D721Med (cell line): ENCODE measurements at places on chromosomes 1 and 21.

DNA sequence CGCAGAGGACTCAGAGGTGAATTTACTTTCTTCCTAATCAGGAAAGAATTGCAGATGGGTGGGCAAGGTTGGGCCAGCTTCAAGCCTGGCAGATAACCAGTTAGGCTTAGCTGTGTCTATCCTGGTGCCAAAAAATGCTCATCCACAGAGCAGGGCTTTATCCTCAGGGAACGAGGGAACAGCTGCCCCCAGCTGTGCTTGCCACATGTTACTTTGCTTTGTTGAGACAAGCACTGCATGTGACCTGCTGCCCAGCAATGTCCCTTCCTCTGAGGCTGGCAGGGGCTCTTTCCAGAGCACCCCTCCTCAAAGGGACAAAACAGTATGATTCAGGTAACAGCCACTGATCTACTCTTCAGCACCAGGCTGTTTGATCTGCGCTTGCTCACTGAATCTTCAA lies 505.1 kb upstream of the USP24 start:
- no peak for DNase-seq

- no peak for DNase-seq
Measured at GRCh38 chr1:17119773-17120480, 676 bp upstream of the PADI2 start.

GRCh38 chr1:151372058-151372934 lies at the start of gene SELENBP1:
Gene SELENBP1, minus strand, starts transcription at chr1:151372705. Its CDS starts 64 bp downstream, at chr1:151372641.
- DNase-seq: no peak

- no peak for DNase-seq
Measured at GRCh38 chr1:235571482-235571881, 67.2 kb upstream of the B3GALNT2 start.

GRCh38 chr1:116268211-116268610 lies 104.8 kb upstream of the ATP1A1 start:
- DNase-seq: no peak

DNA sequence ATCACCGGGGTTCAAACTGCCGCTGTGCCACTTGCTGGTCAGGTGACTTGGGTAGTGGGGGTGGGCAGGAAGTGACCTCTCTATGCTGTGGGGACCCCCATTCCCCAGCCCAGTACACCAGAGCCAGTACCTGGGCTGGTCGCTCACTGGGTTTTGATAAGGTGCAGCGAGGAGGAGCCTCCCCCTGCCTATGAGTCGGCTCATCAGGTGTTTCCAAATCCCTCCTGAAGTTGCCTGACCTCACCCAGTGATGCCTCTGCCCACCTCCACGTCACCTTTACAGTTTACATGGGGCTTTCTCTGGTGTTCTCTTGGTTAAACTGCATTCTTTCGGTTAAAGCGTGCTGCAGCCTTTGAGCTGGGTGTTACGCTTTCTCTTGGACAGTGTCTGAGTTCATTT lies 58.2 kb downstream of the ARHGEF10L start:
- no peak for DNase-seq

DNA sequence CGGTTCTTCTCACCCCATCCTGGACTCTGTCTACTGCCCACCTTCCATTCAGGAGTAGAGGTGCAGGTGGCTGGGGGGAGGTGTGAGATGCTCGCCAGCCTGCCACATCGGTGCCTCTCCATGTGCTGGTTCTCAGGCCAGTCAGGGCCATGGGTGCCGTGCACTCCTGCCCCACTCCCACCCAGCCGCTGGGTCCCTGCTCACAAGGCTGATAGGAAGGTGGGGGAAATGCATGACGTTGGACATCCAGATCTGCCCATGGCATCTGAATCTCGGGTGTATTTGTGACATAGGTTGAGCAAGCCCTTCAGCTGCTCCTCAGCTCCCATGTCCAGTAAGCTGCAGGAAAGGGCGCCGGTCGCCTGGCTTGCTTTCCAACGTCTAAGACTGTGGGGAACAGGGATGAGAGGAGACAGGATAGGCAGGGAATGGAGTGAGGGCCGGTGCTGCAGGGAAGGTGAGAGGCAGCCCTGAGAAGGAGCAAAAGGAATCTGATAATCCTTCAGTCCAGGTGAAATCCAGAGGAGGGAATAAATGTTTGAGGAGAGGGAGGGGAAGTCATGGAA lies 11.8 kb downstream of the S100A7A start:
- DNase-seq: no peak

DNA sequence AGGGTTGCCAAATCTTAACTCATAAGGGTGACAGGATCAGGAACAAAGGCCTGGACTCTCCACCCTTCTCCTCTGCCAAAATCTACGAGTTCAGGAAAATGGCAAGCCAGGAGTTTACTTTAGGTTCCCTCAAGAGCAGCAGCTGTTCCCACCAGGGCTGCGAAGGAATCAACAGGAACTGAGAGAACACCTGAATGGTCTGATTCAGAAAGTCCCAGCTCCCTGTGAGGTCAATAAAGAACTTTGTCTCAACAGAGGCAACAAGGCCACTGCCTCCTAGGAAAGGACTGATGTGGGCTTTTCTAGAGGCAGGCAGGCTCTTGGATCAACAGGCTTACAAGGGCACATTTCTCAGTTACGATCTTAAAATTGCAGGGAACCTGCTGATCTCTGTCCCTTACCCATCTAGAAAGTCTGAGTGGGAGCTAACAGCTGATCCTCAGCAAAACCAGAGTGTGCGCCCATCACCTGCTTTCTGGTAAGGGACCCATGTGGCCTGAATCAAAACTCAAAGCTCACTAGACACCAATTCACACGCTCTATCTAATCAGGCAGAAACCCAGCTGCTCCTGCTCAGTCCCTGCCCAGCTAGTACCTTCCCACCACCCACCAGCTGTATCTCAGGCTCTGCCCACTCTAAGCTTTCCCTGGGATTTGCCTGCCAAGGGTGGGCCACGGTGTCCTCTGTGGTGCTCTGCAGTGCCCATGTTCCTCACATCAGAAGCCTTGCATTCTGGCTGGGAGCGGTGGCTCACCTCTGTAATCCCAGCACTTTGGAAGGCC lies 83.1 kb downstream of the CAPZB start:
- no peak for DNase-seq

DNA sequence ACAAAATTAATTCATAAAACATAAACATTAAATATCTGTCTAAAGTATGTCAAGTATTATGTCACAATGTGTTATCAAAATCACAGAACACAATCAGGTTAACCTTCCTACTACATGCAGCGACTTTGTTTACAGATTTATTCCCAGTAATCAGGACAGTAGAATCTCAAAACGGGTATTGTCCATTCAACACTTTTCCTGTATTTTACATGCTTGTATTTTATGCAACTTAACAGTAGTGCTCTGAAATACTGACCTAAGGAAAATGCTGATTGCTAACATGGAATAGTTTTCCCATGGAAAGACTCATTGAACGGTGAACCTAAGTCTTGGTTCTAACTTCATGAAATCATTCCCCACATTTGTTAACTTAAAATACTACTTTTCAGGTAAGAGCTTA lies 2.3 kb downstream of the SERBP1 start:
- no peak for DNase-seq

DNA sequence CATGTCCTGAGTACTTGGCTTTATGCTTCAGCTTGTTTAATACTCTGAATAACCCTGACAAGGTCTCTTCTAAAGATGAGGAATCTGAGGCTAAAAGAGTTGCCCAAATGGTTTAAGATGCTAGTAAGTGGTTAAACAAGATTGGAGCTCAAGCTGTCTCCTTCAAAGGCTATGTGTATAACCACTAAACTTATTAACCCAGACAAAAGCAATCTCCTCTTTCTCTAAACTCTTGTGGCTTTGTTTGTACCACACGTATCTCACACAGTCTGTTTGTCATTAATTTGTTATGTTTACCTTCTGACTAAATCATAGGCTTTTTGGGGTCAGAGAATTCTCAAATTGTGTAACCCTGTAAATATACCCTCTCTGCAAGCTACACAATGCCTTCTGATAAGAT lies 89.9 kb downstream of the HMCN1 start:
- DNase-seq: no peak

DNA sequence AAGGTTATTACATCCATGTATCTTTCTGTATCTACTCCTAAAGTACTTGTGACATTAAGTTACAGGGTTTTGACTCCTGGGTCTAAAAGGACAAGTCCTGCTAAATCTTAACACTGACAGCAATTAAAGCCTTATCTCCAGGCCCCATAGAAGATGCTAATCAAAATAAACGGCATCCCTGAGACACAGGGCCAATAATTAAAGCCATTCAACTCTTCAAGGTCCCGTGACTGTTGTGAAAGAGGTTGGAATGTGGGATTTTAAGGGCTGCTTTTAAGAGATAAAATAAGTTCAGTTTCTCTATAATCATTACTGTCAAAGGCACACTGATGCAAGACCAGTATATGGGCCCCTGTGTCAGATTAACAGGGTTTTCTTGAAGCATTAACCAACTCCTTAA lies 8.3 kb downstream of the DNAI4 start:
- DNase-seq: no peak

- no peak for DNase-seq
Measured at GRCh38 chr1:184698016-184698415, 56.6 kb downstream of the EDEM3 start.

GRCh38 chr1:109040627-109040988 lies 1.3 kb downstream of the WDR47 start:
- DNase-seq: no peak

DNA sequence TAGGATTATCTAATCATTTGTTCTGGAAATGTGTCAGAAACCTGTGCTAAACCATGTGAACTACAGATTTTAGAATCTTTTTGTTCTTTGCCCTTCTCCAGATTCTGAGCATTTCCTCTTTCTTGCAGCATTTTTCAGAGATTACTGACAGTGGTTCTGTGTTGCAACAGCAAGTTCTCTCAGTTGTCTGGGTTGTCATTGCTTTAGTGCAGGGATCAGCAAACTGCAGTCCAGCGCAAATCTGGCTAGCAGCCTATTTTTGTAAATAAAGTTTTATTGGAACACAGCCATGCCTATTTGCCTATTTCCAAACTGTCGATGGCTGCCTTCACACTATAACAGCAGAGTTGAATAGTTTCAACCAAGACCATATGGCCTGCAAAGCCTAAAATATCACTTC lies 66.3 kb upstream of the LRRC8D start:
- DNase-seq: no peak

DNA sequence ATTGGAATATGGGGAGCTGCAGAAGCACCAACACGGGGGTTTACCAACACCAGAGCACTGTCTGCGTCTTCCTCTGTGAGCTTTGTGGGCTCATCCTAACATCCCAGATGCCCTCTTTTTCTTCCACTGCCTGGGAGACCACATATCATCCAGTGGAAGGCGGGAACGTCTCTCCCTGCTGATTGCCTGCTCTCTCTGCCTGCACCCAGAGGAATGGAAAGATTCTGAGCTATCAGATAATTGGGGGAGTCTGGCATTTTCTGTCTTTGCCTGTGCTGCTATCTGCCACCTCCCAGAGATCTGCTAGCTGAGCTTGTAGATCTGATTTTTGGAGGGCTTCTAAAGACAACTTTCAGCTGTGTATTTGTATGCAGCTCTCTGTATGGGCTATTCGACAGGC lies 166.2 kb upstream of the PLXNA2 start:
- DNase-seq: no peak

DNA sequence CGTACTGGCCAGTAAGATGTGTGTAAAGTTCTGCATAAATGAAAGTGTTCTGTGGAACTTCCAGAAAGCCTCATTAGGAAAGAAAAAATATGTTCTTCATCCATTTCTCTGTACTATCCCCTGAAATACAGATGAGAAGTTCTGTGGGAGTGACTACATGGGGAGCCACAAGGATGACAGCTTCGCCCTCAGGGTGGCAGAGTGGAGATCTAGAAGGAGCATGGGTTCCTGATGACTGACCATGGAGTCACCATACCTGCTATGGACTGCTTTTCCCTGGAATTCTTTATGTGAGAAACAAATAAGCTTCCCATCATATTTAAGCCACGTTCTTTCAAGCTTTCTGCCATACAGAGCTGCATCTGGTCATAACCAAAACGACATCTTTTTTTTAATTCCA lies 113.9 kb upstream of the RGS1 start:
- no peak for DNase-seq

GRCh38 chr1:68338081-68338480 lies 105.8 kb upstream of the WLS start:
- no peak for DNase-seq

GRCh38 chr1:43065191-43065590 lies 106.5 kb upstream of the SLC2A1 start:
- no peak for DNase-seq

GRCh38 chr1:234725177-234726132 lies 115.5 kb upstream of the IRF2BP2 start:
- no peak for DNase-seq

DNA sequence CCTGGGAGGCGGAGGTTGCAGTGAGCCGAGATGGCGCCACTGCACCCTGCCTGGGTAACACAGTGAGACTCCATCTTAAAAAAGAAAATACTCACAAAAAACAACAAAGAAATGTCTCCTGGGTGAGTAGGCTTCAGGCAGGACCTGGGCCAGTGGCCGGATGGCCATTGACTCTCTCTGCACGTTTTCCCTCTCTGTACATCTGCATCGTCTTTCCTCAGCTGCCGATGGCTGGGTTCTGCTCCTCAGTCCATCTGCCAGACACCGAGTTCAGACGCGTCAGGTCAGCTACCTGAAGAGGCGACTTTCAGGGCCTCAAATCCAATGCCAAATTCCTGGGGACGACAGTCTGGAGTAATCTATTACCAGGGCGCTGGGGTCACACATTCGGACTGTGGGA lies 199.3 kb downstream of the CAMTA1 start:
- no peak for DNase-seq

- no peak for DNase-seq
Measured at GRCh38 chr21:42047821-42048613, 23.1 kb upstream of the UMODL1 start.

GRCh38 chr1:59142311-59143132 lies 154.4 kb upstream of the FGGY start:
- DNase-seq: no peak

DNA sequence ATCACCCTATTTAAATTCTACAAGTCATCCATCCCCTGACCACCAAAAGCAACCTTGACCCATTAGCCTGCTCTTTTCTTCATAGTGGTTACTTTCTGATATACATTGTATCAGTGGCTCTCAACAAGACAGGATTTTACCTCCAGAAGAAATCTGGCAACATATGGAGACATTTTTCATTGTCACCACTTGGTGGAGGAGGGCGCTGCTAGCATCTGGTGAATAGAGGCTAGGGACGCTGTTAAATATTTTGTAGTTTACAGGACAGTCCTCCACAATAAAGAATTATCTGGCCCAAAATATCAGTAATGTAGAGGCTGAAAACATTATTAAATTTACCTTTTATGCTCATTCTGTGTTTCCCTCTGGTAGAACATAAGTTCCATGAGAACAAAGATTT lies 6.1 kb downstream of the HSPA13 start:
- no peak for DNase-seq

- no peak for DNase-seq
Measured at GRCh38 chr1:175355414-175355813, 162.8 kb upstream of the KIAA0040 start.

DNA sequence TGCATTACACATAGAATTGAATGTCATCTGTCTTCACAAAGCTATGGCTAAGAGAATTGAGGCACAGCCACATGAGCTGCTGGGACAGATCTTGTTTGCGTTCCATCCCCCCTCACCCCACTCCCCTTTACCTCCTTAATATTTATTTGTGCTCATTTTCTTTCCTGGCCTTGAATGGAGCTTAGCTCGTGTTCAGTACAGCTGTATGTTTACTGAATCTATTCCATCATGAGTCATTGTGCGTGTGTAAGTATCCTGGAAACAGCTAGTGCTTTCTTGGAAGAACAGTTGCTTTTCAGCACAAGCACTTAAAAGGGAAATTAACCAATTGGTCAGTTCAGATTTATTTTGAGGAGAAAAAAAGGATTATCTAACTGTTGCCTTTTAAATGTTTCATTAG lies 14.7 kb downstream of the PROX1 start:
- no peak for DNase-seq

- no peak for DNase-seq
Measured at GRCh38 chr1:69312055-69312732, 255.5 kb upstream of the LRRC7 start.

GRCh38 chr21:46517361-46517760 lies 58.7 kb downstream of the DIP2A start:
- no peak for DNase-seq
